ENCODE measurements at places on chromosomes 2 and 18.
A peak's percentile ranks its signal among the peaks of the same experiment; 100 is the strongest.

GRCh38 chr2:71617266-71617665 is 163.9 kb downstream of the DYSF start:
- DNase-seq, result peak; percentile 7

- no peak for DNase-seq
Observed at GRCh38 chr18:2425426-2426317, 145.6 kb downstream of the METTL4 start.

DNA sequence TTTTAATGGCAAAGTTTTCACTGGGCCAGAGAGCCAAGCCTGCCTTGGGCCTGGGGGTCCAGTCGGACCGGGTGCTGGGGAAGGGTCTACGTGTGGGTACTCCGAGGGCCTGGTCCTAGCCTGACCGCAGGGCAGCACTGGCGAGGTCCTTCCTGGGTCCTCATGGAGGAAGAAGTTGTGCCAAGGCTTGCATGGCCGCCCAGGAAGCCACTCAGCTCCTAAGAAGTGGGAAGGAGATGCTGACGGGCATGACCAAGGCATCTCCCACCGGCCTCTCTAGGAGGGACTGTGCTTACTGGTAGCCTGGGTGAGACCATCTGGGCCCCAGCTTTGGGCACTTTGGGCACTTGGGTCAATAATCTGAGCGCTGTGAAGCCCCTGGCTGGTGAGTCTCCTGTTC is 22.6 kb downstream of the CIB4 start:
- no peak for DNase-seq

DNA sequence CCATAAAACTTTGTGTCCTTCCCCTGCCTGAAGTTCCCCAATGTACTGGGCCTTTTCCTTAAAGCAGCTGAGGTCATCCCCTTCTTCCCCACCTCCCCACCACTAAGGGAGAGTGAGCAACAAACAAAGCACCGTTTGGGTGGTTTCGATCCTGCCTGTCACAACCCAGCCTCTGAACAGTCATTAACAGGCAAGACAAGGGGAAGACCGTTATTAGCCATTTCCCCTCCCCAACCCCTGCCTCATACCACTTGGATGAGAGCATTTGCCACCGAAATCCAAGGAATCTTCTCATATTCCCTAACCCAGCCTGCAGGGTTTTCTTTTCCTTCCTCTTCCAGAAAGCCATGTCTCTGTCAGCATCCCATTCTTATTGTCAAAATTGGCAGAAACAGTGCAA is 65.6 kb downstream of the STRADB start:
- no peak for DNase-seq

DNA sequence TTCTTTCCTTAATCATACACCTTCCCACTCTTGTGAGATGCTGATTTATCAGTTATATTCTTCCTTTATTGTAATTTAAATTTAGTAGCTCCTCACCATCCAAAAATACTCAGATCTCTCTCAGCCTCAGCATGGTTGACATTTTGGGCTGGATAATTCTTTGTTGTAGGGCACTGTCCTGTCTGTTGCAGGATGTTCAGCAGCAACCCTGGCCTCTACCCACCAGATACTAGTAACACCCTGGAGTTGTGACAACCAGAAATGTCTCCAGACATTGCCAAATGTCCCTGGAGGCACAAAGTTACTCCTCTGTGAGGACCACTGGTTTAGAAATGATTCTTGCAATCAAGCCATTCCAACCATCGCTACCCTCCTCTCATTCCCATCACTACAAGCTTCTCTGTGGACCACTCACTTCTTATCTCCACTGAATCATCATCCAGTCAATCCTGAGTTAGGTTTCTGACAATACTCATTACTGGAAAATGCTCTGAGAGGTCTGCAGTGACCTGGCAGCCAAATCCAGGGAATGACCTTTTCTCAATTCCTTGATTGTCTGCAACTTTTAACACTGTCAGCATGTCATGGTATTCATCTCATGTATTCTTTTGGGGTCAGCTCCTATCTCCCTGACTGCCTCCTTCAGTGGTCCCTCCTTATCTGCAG is 43.3 kb downstream of the OSBPL6 start:
- no peak for DNase-seq

All from femur (tissue), 1 donor.